Stimulated activated CD4-positive, alpha-beta T cell treated with anti-CD3 and anti-CD28 coated beads, Interleukin-1b, Interleukin-23, amount 100 ng/mL, for 1 hour (primary cell): ENCODE measurements at places on chromosomes 6 and 20.
A peak's percentile ranks its signal among the peaks of the same experiment; 100 is the strongest.

GRCh38 chr20:38369389-38369788, 23.1 kb downstream of the LBP start:
- no peak for DNase-seq

- no peak for DNase-seq
These were observed 25.1 kb upstream of the CMTR1 start for GRCh38 chr6:37407948-37408347.

- peak; percentile 7 for DNase-seq
These were observed 2.1 kb downstream of the CTSZ start for GRCh38 chr20:59004763-59005522.

DNA sequence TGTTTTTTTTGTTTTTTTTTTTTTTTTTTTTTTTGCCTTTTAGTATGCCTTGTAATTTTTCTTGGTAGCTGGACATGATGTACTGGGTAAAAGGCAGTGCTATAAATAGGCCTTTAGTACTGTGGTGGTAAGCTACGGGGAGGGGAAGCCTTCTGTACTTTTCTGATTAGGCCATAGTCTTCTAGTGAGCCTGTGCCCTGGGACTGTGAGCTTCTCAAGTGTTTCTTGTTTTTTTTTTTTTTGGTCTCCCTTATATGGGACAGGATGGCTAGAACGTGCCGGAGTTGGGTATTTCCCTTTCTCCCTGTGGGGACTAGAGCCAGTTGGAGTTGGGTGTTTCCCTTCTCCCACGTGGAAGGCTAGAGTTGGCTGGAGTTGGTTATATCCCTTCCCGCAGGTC, 59.4 kb upstream of the PRELID3B start:
- DNase-seq: no peak

DNA sequence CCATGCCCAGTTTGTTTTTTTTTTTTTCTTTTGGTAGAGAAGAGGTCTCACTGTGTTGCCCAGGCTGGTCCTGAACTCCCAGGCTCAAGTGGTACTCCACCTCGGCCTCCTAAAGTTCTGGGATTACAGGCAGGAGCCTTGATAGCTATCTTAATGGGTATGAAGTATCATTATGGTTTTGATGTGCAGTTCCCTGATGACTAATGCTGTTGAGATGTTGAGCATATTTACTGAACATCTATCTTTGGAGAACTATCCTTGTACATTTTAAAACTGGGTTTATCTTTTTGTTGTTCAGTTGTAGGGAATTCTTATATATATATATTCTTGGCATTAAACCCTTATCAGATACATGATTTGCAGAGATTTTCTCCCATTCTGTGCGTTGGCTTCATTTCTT, 21.4 kb upstream of the MYL9 start:
- no peak for DNase-seq

DNA sequence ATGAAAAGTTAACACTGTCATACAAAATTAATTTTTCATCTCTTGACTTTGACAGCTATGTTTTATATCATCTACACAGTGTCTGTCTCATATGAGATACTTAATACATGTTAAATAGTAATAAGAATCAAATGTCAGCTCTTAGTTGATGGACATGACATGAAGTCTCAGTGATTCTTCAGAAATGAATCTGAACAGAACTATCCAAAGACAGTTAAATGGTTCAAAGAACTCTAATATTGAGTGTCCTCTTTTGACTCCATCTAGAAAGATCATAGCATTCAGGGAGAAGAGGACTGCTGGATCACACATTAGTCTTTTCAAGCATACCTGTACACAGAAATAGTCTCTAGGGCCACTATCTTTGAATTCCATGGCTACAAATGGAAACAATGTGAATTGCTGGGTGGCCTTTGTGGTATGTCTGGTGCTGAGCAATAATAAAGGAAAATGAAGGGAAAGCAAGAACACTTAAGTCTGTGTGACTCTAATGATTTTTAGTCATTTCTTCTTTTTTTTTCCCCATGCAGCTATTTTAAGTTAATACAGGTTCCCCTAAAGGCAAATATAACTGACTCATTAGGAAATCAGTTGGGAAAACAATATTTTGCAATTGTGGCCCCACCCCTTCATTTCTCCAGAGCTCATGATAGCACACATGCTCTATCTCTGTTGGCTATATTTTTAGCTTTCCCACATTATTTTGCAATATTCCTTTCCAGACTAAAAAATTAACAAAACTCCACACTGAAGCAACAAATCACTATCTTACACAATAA, 367.5 kb downstream of the GRIK2 start:
- no peak for DNase-seq

DNA sequence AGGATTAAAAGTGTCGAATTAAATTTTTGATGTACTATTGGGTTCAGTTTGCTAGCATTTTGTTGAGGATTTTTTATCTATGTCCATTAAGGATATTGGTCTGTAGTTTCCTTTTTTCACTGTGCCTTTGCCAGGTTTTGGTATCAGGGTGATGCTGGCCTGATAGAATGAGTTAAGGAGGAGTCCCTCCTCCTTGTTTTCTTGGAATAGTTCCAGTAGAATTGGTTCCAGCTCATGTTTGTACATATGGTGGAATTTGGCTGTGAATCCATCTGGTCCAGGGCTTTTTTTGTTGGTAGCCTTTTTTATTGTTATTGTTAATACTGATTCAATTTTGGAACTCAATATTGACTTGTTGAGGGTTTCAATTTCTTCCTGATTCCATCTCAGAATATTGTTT, 141.8 kb downstream of the SIM1 start:
- DNase-seq: no peak

- no peak for DNase-seq
These were observed 57.1 kb downstream of the CDH22 start for GRCh38 chr20:46251211-46251673.

GRCh38 chr6:126033696-126034095, 47.4 kb downstream of the TRMT11 start:
- DNase-seq: no peak

GRCh38 chr20:1997483-1998192, 3.8 kb upstream of the PDYN start:
- DNase-seq: no peak
